ENCODE measurements at places on chromosomes 7 and 10.

DNA sequence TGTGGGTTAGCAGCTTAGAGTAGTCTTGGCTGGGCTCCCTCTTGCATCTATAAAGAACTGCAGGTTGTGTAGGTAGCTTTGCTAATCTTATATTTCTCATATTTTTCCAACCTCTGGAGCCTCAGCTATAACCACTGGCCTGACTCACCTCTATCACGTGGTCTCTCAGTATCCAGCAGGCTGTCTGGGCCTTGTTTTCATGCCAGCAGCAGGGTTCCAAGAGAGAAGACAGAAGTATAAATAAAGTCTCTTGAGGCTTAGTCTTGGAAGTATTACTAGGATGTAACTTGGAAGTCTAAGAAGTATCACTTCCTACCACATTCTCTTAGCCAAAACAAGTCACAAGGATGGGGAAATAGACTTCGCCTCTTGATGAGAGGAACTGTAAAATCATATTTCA, 73.3 kb downstream of the WIPF3 start:
- no peak for DNase-seq

GRCh38 chr7:139702811-139703486, 74.8 kb downstream of the HIPK2 start:
- no peak for DNase-seq

- no peak for DNase-seq
Observed at GRCh38 chr7:63087575-63088190, 911.0 kb upstream of the ZNF722 start.

GRCh38 chr7:78702770-78703169, 750.7 kb downstream of the MAGI2 start:
- DNase-seq = no peak

- DNase-seq = no peak
Observed at GRCh38 chr7:2729893-2730716, 42.1 kb downstream of the AMZ1 start.

DNA sequence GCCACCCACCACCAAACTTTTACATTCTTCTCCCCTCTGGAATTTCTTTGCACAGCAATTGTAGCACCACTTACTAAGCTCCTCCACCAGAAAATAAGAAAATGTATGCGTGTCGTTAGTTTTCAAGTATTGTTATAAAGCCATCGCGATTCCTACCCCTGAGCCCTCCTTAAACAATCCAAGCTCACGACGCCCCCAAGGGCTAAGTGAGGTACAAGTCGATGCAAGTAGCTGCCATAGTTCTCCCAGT, 1.3 kb downstream of the FRAT2 start:
- no peak for DNase-seq

DNA sequence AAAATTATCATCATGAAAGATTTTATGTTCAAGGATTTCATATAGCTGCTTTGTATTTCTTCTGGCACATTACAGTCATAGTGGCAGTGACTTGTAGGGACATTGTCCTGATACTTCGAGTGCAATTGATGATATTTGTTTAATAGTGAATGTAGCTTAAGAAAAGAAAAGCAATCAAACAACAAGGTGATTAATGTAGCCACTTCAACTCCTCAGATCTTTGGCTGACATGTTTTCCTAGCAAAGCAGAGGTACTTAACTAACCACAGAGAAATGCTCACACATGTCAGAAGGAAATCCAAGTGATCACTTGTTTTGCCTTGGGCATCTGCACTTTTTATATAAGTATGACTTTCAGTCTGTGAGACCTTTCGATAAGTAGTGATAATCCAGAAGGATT, 470.3 kb downstream of the AUTS2 start:
- DNase-seq = no peak

- no peak for DNase-seq
Observed at GRCh38 chr7:142228537-142229104, 29.2 kb downstream of the PRSS58 start.

GRCh38 chr7:1737956-1738355, 67.9 kb downstream of the ELFN1 start:
- DNase-seq = no peak

DNA sequence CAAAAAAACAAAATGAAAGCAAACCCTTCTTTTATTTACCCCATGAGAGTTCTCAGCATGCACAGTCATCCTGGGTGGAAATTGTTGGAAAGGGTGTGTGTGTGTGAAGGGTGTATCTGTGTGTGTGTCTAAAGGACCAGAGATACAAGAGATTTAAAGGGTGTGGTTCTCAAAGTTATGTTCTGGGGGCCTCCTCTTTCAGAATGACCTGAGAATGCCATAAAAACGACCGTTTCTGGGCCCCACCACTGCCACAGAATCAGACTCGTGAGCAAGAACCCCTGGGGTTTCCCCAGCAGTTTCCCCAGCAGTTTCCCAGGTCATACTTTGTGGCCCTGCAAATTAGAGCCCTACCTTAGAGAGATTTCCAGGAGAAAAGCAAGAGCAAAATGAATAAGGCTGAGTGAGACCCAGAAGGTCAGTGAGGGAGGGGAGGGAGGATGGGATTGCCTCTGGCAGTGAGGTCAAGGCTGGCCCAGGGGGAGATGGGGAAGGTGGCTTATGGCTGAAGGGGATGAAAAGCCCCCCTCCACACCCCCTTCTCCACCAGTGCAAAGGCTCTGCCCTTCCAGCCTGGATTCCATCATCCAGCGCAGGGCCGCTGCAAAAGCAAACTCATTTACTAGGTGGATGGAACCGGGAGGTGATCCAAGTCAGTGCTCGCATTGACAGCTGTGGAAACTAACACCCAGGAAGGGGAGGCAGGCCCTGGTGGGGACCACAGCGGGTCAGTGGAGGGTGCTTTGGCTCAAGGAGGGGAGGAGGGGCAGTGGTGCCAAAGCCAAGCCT, 10.2 kb downstream of the PYROXD2 start:
- DNase-seq = no peak

Measured in stimulated activated CD4-positive, alpha-beta T cell treated with anti-CD3 and anti-CD28 coated beads, TNF-alpha, amount 100 ng/mL, for 1 hour (primary cell).